Stimulated activated CD4-positive, alpha-beta T cell treated with anti-CD3 and anti-CD28 coated beads, TNF-alpha, amount 100 ng/mL, for 4 hours (primary cell): ENCODE measurements at places on chromosomes 6 and 20.
A peak's percentile ranks its signal among the peaks of the same experiment; 100 is the strongest.

DNA sequence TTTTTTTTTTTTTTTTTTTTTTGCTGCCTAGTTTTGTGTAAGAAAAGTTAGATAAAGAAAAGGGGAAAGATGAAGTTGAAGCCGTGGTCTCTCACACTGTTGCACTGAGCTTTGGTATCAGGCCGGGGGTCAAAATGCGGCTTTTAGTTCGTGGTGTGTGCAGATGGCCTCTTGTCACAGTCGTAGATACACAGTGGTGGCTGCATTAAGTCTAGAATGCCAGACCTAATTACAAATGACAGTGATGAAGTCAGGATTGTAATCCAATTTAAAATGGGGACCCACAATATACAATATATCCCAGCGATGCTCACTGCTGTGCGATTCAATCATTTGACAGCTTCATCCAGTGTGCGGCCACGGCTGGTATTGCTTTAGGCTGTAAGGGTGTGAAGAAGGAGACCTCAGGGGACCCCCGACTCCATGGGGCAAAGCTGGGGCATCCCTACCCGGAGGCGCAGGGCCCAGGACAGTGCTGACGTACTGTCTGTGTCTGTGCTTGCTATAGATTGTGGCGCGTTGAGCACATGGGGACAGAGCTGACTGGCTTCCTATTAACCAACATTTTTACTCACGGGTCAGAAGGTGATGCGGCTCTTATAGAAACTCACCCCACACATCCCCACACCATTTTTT lies 210.0 kb upstream of the SOX4 start:
- DNase-seq, result no peak

- no peak for DNase-seq
Measured at GRCh38 chr20:38804221-38804620, 1.3 kb upstream of the PPP1R16B start.

GRCh38 chr6:37699138-37699766 lies 1.6 kb upstream of the MDGA1 start:
- peak; percentile 68 for DNase-seq

- no peak for DNase-seq
Measured at GRCh38 chr20:3313683-3314065, 74.7 kb upstream of the SLC4A11 start.

GRCh38 chr6:170388113-170388512 lies 81.6 kb downstream of the FAM120B start:
- no peak for DNase-seq

- DNase-seq, result no peak
Measured at GRCh38 chr20:21713901-21714296, 8.4 kb downstream of the PAX1 start.

DNA sequence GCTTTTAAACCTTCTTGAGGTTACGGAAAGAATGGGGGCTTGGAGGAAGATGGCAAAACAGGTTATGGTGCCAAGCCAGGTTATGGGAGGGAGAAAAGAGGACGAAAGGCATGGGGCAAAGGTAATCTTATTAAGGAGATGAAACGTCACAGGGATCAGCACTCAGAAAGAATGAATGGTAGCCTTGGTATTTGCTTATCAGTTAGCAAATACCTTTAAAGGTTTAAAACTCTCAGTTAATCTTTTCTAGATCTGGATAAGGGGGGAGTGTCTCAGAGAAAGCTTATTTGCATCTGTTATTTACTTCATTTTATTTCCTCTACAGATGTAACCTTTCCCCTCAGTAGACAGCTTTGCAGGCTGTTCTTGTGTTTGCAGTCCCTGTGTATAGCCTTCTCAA lies 55.5 kb upstream of the EEF1E1 start:
- DNase-seq, result no peak

DNA sequence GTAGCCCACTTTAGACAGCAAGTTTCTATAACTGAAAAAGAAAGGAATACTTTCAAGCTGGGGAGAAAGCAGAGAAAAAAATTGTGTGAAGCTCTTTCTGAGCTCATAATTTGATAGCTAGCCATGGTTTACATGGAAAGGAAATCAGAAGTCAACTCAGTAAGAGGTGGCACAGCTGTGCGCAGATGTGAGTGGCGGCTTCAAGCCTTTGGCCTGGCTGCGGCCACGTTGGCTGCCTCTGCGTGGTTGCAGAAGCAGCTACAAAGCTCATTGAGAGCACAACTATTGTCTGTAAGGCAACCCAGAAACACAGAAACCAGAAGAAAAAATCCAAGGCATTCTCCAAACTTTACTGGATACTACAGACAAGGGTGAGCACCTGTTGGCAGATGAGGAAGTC lies 136.9 kb downstream of the SASH1 start:
- no peak for DNase-seq

GRCh38 chr20:60453388-60454246 lies 495.4 kb downstream of the CDH26 start:
- no peak for DNase-seq

GRCh38 chr20:6606651-6607050 lies 160.8 kb upstream of the BMP2 start:
- DNase-seq, result no peak

DNA sequence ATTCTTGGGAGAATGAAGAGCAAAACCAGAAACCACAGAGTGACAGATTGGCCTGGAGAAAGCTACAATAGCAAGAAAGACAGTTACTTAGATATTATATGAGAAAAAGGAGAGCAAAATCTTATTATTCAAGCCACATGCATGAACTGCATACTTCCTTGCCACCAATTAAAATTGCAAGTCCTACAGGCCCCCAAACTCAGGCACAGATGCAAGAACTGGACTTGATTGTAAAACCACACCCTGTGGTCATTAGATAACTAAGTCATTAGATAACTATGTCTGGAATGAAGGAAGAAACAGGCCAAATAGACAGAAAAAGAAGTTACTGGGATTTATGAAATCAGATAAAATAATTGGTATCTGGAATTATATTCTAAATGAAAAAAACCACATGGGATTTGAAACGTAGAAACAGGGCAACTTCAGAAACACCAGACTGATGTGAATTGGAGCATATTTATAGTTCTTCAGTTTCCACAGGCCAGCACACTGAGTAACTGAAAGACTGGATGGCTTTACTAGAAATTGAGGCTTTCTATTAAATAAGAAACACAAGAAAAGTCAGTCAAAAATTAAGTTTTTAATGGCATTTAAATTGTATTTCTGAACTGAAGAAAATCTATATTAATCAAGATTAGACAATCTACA lies 49.4 kb upstream of the CARMIL1 start:
- no peak for DNase-seq

GRCh38 chr6:20631549-20631924 lies 97.3 kb downstream of the CDKAL1 start:
- no peak for DNase-seq

GRCh38 chr6:159988983-159989454 lies 20.1 kb downstream of the IGF2R start:
- no peak for DNase-seq

- DNase-seq, result no peak
Measured at GRCh38 chr6:123804014-123804786, 535 bp downstream of the NKAIN2 start.
